ENCODE measurements at places on chromosomes 2 and 18.

DNA sequence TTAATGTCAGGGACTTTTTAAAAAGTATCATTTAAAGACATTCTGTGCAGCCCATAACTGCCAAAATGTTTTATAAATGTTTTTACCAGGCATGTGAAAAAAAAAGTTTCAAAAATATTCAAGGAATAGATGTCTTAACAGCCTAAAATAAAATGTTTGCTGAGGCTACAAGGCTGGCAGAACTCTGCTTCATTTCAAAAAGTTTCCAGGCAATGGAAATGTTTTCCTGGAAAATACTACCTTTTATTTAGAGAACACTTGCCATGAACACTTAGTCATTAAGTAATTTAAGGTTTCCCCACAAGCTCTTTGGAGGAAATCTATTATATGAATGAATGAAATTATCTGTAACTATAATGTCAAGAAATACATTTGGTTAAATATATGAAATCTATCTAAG, 68.8 kb downstream of the THADA start:
- no peak for DNase-seq

GRCh38 chr2:181780047-181780651, 99.8 kb upstream of the NEUROD1 start:
- no peak for DNase-seq

DNA sequence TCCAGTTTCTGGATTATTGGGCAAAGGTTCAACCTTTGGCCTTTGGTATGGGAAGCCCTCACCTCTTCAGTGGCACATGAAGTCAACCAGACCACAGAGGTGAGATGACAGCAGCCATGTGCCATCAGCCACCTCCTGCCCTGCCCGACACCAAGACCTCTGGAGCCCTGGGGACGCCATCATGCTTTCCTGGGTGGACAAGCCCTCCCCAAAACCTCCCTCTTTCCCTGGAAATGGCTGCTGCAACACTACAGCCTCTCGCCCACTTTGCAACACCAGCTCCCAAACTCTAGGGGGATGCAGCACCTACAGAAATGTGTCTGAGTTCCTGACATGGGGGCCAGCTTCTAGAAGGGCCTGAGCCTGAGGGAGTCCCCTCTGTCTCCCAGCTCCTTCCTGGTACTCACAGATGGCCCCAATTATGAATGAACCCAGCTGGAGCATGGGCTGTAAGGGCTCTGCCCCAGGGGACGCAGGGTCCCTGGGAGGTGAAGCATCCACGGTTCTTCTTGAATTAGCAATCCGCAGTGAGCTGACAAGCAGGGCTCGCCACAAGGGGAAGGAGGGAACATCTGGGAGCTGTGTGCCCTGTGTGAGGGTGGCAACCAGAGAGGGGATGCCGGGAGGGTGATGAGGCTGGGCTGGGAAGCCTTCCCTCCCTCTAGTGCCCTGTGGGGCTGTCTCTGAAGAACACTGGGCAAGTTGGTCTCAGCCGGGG, 268.5 kb upstream of the HDAC4 start:
- no peak for DNase-seq

- no peak for DNase-seq
Measured at GRCh38 chr2:218431878-218432277, 13.0 kb downstream of the VIL1 start.

- DNase-seq = no peak
Measured at GRCh38 chr2:146226077-146226476, 1618.8 kb upstream of the ACVR2A start.

DNA sequence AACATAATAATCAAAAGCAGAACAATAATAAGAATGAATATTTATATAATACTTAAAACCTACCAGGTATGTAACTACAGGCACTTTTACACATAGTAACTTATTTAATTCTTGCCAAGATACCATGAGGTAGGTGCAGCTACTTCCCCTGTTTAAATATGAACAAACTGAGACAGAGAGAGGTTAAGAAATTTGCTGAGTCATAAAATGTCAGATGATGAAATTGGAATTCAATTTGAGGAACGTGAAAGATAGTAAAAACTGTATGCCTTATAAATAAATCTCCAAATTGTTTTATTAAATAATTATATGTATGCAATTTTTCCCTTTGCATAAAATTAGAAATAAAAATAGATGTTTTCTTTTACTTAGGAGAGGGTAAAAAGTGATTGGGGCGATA, 1103.3 kb upstream of the NRXN1 start:
- DNase-seq = no peak

- no peak for DNase-seq
Measured at GRCh38 chr2:74502147-74502719, 2.8 kb upstream of the LBX2 start.

DNA sequence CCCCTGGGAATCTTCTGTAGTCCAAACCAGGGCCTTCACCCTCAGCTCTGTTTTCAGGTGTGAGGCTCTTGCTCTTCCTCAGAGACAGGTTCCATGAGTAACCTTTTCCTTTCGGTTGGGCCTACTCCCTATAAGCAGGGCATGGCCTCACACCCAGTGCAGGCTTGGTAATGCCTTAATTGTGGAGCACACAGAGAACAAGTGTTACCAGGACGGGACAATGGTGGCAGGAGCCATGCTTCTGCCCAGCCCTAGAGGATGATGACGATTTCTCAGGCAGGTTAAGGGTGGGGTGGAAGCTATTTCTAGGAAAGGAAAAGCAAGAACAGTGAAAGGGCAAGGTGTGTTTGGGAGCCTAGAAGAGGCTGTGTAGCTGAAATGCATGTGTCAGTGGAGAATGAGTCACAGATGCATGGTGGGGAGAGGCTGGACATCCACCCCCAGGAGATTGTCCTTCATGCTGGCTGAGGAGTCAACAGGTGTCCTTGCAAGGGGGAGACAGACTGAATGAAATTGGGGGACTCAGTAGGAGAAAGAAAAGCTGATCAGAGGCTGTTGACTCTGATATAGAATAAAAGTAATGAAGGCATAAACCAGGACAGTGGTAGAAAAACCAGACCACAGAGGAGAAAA, 22.0 kb upstream of the SERPINB12 start:
- no peak for DNase-seq

GRCh38 chr2:181907057-181907456, 15.5 kb downstream of the ITPRID2 start:
- no peak for DNase-seq
